Aorta (tissue), 5 donors: ENCODE measurements at places on chromosomes 2 and 18.
A peak's percentile ranks its signal among the peaks of the same experiment; 100 is the strongest.

DNA sequence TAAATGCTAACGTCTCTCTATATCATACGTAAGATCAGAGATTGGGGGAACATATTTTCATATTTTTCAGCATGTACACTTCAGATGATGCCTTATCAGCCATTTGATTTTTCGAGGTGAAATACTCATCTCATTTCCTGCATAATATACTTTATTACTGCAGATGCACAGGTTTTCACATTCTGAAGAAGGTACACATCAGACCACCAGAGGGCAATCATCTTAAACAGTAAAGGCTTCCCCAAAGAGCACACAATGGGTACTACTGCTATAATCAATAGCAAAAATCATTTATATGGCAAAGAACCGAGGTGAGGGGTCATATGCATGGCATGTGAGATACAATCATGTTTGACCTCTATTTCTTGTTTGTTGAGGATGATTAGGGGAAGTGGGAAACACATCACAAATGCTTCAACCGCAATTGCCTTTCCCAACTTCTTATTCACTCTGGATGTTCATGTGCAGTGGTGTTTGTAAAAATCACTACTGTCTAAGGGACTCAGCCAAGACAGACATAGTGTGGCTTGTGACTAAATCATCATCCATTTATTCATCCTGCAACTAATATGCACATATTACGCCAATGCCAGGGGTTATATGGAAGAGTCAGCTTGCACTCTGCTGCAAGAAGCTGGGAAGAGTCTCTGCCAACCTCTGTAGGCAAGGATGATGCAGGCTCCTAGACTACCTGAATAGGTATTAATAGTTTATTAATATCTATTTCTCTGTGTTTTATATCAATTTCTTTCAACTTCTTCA is 118.7 kb downstream of the EPB41L3 start:
- no peak for DNase-seq

- peak; percentile 97 for DNase-seq
These were observed 17.2 kb downstream of the SPEG start for GRCh38 chr2:219451661-219452360.

DNA sequence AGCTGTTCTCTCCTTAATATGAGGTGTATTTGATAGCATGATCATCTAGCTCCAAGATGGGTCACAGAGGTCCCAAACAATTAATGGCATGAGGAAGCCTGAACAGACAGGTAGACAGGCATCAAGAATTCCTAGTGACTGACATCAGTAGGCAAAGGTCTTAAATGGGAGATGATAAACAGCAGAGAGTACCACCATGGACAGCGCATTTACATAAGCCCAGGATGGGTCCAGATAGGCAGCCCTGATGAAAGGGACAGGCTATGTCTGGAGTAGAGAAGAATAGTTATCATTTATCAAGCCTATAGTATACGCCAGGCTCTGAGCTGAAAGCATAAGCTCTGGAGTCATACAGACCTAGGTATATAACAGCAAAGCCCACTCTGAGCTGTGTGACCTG is 434.7 kb upstream of the SETBP1 start:
- DNase-seq, result no peak

- DNase-seq, result no peak
These were observed 44.0 kb downstream of the TCF4 start for GRCh38 chr18:55544014-55544413.

GRCh38 chr2:16019060-16019480 is 78.7 kb downstream of the MYCN start:
- no peak for DNase-seq

- DNase-seq, result no peak
These were observed 504.9 kb downstream of the GALR1 start for GRCh38 chr18:77754475-77755044.

DNA sequence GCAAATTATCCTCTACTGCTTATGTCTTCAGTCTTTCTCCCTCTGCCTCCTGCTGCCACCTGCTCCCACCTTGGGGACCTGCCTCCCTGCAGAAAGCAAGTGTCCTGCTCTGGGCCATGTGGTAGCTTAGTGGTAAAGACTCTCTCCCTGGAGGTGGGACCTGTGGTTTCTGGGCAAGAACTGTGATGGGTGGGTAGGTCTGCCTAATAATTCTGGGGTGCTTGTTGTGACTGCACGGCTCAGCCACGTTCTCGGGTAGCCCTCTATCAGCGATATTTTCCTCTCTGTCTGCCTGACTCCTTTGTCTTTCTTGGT is 16.4 kb upstream of the CD28 start:
- DNase-seq, result no peak

DNA sequence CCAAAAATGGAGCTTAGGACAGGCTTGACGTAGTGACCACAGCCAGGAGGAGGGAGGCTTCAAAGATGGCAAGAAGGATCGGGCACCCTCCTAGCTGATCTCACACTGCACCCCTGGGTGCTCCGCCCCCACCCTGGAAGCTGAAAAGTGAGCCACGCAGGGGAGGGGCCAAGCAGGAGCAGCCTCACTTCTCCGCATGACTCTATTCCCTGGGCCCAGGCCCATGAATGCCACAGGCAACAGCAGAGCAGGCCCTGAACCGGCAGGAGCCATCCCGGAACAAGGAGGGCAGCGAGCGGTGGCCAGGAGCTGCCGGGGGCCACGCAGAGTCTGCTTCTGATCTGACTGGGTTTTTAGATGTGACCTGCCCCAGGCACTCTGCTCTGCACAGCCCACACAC is 30.0 kb downstream of the BIN1 start:
- DNase-seq, result no peak

DNA sequence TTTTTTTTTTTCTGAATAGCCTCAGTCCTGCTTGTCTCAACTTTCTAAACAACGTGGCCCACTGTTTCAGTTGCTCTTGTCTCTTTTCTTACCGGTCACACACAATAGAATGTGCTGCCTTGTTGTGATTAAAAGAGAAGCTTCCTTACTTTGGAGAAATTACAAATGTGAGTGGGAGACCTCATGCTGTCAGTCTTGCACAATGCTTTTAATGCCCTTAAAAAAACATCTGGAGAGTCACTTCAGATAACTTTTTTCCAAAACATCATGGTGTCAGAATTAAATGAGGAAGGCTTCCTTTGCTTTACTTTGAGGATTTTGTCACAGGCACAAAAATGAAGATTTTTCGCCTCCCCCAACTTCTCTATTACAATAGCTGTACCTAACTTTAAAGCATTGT is 37.7 kb downstream of the LHCGR start:
- no peak for DNase-seq

DNA sequence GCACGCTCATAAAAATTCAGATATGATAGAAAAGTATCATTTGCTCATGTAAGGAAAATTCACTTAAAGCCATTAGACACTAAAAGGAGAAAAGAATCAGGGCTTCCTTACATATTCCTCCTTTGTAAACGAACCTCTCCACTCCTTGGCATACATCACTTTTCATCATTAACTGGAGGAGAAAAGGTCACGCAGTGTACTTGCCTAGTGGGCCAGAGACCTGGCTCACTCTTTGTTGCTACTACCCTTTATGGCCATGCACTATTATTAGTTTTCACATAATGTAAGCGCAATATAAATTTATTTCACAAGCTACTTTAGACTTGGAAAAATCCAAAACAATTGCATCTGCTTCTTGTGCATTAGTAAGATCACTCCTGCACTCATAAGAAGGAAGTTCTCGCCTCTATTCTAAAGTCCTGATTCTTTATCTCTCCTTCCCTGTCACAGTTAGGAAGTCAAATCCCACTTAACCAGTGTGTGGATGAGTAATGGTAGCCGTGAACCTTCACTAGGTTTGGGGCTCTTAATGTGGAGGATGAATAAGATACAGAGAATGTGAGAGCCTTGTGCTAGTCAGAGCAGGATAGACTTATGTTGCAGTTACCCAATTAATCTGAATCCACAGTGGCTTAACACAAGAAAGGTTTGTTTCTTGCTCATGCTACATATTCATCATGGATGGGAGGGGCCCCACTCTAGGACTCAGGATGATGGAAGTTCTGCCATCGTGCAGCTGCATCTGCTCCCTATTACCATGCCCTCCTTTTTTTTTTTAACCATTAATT is 115.0 kb upstream of the GLS start:
- DNase-seq, result no peak

- DNase-seq, result no peak
These were observed 132.8 kb upstream of the TTC39C start for GRCh38 chr18:23881778-23882177.

- no peak for DNase-seq
These were observed 13.4 kb downstream of the IL37 start for GRCh38 chr2:112924360-112924759.

GRCh38 chr2:85114586-85115330 is 18.4 kb upstream of the TCF7L1 start:
- no peak for DNase-seq

- no peak for DNase-seq
These were observed 45.6 kb downstream of the REV1 start for GRCh38 chr2:99444222-99444621.

DNA sequence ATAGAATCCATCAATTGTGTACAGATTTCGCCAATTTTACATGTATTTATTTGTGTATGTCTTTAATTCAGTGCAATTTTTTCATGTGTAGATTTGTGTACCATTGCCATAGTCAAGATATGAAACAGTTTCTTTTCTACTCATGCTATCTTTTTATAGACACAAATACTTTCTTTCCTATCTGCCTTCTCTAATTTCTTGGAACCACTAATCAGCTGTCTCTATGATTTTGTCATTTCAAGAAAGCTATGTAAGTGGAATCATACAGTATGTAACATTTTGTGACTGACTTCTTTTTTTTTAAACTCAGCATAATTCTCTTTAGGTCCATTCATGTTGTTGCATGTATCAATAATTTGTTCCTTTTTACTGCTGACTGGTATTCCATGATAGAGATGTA is 33.3 kb downstream of the KIAA1328 start:
- no peak for DNase-seq

DNA sequence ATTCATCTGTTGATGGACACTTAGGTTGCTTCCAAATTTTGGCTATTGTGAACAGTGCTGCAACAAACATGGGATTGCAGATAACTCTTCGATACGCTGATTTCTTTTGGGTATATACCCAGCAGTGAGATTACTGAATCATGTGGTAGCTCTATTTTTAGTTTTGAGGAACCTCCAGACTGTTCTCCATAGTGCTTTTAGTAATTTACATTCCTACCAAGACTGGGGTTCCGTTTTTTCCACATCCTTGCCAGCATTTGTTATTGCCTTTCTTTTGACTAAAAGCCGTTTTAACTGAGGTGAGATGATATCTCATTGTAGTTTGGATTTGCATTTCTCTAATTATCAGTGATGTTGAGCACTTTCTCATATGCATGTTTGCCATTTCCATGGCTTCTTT is 200.3 kb downstream of the MBD5 start:
- DNase-seq, result no peak

GRCh38 chr2:185793532-185794345 is 55.1 kb downstream of the FSIP2 start:
- DNase-seq, result no peak

- DNase-seq, result no peak
These were observed 28.6 kb upstream of the DAPL1 start for GRCh38 chr2:158766524-158766923.

- peak; percentile 29 for DNase-seq
These were observed 92.0 kb downstream of the NDUFA10 start for GRCh38 chr2:239932881-239933735.

- DNase-seq, result no peak
These were observed 6.4 kb downstream of the SLC8A1 start for GRCh38 chr2:40445467-40445866.

- DNase-seq, result no peak
These were observed 73.0 kb downstream of the ACTR3 start for GRCh38 chr2:113962692-113963480.

GRCh38 chr2:43160778-43161177 is 65.6 kb downstream of the ZFP36L2 start:
- DNase-seq, result no peak

DNA sequence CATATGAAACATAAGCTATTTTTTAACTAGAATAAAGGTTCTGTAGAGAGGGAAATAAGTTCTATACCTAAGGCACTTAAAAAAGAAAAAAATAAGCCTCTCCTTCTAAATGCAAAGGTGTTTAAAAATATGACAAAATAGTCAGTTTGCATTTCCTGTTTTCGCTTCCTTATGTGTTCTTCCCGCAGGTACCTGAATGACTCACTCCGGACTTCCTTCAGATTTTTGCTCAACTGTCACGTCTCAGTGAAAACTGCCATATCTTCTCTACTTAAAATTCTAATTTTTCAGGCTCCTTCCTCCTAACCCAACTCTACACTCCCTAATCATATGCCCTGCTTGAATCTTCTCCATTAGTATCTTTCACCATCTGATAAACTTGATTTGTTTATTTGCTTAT is 1333.1 kb downstream of the LRP1B start:
- no peak for DNase-seq

- DNase-seq, result peak; percentile 76
These were observed 104.2 kb downstream of the SPTBN1 start for GRCh38 chr2:54560146-54560881.

DNA sequence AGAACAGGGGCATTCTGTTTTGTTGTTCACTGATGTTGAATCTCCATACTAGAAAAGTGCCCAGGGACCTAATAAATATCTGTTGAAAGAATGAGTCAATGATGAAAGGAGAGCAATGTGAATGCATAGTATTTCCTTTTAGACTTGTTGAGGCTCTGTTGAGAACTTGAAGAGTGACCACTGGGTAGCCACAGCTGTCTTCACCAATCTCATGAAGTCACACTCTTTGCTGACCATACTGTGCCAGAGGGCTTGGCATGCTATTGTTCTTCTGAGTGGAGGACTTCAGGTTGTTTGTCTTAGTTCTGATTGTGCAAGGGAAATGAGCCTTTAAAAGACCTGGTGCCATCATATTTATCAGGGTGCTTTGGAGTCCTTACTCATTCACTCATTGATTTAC is 41.6 kb upstream of the NT5C1B start:
- DNase-seq, result no peak

DNA sequence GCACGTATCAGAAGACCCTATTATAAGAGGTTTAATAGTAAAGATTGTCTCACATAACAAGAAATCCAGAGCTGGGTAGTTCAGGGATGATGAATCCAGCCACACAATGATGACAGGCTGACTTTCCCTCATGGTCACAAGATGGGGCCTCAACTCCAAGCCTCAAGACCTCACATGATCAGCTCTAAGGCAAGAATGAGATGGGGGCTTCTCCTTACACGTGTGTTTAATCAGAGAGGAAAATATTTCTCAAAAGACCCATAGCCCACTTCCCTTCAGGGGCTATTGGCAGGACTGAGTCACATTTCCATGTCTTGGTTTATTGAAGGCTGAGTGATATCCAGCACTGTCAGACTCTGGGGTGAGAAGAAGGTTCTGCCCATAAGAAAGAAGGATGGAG is 100.2 kb upstream of the FOSL2 start:
- no peak for DNase-seq

GRCh38 chr2:33619028-33619427 is 19.9 kb upstream of the FAM98A start:
- DNase-seq, result no peak

DNA sequence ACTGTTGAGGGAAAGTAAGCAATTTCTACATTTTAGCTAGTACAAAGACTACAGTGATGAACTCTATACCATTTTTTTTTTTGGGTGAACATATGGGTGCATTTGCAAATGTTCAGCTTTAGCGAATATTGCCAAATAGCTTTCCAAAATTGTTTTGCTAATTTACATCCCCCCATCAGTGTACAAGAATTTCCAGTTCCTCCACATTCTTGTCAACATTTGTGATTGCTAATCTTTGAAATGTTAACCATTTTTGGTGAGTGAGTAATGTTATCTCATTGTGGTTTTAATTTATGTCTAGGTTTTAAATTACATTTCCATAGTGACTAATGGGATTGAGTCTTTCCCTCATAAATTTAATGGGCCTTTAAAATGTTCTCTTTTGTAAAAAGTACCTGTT is 16.4 kb upstream of the CNRIP1 start:
- no peak for DNase-seq
